ENCODE measurements at places on chromosomes 1 and 21. TPM values are rescaled to one million over a fixed set of nuclear protein-coding genes. Genes with fewer than 3 reads are reported as not detected.

INSRR gene
- total RNA-seq, result 0.40 TPM

KIAA0040 gene
- 16.8 TPM for total RNA-seq

DNA sequence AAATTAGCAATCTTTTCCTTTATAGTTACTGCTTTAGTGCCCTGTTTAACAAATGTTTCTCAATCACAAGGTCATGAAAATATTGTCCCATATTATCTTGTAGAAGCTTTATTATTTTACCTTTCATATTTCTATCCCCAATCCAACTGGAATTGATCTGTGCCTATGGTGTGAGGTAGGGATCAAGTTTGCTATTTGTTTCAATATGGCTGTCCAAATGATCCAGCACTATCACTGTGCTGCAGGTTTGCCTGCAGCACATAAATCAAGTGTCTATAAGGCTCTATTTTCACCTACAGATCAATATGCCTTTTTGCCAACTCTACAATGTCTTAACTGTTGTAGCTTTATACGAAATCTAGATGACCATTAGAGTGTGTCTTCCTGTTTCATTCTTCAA is 96.2 kb downstream of the ENAH start:
- no peak for DNase-seq

GRCh38 chr21:28790335-28790734 is 202.3 kb downstream of the LTN1 start:
- DNase-seq, result no peak

DNA sequence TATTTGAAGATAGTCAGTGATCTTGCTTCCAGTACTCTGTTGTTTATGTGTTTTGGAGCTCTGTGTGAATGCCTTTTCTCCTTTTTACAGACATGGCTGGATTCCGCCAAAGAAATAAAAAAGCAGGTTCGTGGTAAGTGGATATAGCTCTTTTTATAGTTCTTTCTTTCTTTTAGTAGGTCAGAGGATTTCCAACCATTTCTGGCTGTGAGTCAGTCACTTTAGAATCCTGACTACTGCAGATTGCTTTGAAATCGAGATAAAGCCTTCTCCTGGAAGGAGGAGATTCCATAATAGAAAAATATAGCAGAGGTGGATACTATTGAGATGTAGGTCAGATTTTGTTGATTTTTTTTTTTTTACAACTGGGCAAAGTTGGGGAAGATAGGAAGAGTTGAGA is 97.4 kb downstream of the EPB41 start:
- no peak for DNase-seq
